RPMI8226 (cell line): ENCODE measurements at places on chromosomes 16 and 17.

- DNase-seq: peak; percentile 83
Measured at GRCh38 chr17:21041741-21042457, 912 bp downstream of the USP22 start.

- no peak for DNase-seq
Measured at GRCh38 chr17:45241328-45242028, 19.8 kb downstream of the FMNL1 start.

DNA sequence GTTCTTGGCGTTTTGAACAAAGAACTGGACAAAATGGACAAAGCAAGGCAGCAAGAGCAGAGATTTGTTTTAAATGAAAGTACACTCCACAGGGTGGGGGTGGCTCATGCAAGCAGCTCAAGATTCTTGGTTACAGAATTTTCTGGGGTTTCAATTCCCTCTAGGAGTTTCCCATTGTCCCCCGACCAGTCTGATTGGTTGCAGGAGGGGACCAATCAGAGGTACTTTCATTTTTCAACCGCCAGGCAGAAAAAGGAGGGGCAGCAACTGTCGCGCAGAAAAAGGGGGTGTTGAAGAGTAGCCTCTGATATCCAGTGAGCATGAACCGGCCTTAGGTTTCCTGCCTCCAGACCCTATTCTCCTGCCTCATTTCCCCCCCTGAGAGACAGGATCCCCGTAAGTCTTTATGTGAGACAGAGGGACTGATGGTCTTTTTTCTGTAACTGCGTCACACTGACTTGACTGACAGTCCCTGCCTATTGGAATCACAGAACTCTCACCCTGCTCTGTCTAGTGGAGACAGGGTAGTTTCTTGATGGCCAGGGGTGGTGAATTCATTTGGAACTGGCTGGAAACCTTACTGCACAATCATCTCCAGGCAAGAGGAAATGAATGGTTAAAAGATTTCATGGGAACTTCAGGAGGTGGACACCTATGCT, 59.4 kb upstream of the ALOX12 start:
- DNase-seq: no peak

DNA sequence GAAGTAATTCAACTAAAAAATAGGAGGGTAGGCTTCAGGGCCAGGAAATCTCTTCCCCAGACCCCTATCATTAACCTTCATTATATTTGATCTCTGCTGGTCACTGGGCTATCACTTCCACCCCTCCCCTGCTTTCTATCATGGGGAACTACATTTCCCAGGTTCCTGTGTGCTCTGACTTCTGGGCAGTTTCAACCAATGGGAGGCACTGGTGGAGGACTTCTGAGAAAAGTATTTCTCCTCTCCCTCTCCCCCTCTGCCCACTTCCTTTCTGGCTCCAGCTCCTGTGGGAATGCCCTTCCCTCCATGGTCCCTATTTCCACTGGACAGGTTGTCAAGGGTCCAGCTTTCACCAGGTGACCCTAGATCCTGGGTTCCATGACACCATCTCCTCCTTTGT, 364.4 kb downstream of the C16orf95 start:
- no peak for DNase-seq

DNA sequence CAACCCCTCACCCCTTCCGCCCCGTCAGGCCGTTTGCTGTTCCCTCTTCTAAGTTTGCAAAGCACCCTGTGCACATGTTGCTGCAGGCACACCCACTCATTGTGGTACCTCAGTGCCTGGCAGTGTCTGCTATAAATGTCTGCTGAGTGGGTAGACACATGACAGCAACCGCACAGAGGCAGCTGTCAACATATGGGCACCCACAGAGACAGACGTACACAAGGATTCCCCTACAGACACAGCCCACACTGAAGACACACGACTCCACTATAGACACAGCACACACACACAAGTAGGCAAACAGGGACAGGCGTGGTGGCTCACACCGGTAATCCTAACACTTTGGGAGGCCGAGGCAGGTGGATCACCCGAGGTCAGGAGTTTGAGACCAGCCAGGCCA, 17.8 kb upstream of the CRK start:
- no peak for DNase-seq

DNA sequence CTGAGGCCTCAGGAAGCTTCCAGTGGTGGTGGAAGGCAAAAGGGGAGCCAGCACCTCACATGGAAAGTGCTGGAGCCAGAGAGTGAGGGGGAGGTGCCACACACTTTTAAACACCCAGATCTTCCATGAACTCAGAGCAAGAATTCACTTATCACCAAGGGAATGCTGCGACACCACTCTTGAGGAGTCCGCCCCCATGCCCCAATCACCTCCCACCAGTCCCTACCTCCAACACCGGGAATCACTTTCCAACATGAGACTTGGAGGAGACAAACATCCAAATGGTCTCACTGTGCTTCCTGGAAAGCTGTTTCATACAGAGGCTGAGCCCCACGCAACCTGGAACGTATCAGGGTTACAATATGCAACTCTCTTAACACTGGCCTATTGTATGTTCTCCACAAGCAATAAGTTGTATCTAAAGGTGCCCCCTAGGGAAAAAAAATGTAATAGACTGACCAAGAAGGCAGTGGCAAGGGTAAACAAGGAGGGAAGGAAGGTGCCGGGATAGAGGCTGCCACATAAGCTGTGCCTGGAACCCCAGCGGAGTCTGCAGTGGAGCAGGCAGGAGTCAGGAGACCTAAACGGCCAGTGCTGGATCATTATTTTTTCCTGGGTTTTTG, 106.7 kb upstream of the FOXF1 start:
- no peak for DNase-seq

DNA sequence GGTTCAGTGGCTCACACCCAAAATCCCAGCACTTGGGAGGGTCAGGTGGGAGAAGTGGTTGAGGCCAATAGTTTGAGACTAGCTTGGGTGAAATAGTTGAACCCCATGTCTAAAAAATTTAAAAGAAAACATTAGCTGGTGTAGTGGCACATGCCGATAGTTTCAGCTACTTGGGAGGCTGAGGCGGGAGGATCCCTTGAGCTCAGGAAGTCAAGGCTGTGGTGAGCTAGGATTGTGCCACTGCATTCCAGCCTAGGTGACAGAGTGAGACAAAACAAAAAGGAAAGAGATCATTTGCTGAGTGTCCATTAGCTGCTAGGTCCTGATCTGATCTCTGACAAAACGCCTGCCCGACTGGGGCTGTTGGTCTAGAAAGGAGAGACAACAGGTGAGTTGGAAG, 14.1 kb upstream of the DBNDD1 start:
- DNase-seq: no peak

GRCh38 chr17:45234641-45235415, 13.1 kb downstream of the FMNL1 start:
- peak; percentile 44 for DNase-seq

DNA sequence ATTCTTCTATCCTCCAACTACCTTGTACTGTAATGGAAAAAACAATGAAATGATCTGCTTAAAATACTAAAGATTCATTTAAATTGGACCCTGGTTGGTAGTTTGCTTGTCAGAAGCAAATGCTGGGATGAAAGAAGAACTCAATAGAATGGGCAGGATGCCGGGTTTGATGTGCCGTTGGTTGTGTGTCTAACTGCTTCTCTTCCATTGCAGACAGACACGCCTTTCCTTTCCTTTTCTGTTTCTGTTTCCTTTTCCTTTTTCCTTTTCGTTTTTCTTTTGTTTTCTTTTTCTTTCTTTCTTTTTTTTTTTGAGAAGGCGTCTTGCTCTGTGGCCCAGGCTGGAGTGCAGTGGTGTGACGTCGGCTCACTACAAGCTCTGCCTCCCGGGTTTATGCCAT, 64.6 kb downstream of the PLCG2 start:
- DNase-seq: no peak

GRCh38 chr16:88815901-88816589, 4.3 kb upstream of the APRT start:
- peak; percentile 69 for DNase-seq

- no peak for DNase-seq
Measured at GRCh38 chr16:1690810-1691209, 12.7 kb downstream of the JPT2 start.

DNA sequence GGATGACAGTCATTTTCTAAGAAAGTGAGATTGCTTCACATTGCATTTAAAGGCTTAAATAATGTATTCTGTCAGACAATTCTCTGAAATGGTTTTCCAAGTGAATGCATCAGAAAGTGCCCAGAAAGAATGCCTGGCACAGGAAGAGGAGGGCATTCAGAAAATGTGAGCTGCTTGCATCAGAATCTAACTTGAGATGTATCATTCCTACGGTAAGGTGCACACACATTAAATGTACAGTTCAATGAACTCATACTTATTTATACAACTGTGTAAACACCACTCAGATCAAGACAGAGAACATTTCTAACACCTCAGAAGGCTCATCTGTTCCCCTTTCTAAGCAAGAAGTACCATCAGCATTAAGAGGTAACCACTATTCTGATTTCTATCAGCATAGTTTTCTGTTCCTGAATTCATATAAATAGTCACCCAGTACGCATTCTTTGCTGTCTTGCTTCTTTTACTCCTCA, 638.0 kb downstream of the MAF start:
- no peak for DNase-seq

DNA sequence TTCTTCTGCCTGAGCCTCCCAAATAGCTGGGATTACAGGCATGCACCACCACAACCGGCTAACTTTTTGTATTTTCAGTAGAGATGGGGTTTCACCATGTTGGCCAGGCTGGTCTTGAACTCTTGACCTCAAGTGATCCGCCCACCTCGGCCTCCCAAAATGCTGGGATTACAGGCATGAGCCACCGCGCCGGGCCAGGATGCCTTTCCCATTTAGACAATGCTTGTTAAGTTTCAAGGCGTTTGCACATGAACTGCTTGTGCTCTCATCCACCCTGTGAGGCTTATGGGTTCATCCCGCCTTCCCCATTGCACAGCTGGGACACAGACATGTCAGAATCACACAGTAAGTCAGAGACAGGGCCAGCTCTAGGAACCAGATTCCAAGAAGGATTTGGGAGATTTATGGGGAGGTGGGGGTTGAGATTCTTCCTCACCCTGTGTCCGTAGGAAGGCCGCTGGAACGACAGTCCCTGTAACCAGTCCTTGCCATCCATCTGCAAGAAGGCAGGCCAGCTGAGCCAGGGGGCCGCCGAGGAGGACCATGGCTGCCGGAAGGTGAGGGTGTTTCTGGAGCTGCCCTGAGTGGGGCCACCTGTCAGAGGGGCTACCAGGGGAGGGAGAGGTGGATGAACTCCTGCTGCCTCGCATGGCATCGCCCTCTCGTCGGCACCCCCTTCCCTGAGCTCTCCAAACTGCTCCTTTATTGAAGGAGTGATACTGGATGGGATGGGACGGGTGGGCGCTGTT, 46.3 kb downstream of the MRC2 start:
- DNase-seq: no peak

GRCh38 chr17:48546137-48546923, 1.4 kb upstream of the HOXB2 start:
- no peak for DNase-seq

DNA sequence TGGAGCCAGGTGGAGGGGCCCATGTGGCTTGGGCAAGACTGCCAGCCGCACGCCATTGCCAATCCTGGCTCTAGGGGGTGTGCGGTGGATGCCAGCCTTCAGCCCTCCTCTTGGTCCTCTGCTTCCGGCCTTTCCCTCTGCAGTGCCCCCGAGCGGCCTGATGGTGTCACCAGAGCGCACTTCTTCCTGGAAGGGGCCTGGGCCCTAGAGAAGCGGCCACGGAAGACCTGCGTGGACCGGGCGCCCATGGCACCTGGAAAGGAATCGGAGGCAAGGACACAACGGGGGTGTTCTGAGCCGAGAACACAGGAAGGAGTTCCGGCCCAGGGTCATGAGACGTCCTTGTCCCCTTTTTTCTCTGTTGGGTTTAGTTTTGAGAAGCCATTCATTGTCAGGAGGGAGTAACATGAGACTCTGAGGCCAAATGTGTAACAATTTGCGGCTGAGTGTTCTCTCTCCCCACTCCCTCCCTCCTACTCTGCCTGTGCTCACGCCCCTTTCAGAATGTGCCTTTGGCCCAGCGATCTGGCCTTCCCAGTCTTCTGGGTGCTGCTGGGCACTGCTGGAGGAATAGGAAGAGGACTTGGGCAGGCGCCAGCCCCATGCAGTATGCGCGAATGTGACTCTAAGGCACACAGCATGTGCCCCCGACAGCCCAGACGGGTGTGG, 92.8 kb downstream of the IRX3 start:
- DNase-seq: peak; percentile 78

DNA sequence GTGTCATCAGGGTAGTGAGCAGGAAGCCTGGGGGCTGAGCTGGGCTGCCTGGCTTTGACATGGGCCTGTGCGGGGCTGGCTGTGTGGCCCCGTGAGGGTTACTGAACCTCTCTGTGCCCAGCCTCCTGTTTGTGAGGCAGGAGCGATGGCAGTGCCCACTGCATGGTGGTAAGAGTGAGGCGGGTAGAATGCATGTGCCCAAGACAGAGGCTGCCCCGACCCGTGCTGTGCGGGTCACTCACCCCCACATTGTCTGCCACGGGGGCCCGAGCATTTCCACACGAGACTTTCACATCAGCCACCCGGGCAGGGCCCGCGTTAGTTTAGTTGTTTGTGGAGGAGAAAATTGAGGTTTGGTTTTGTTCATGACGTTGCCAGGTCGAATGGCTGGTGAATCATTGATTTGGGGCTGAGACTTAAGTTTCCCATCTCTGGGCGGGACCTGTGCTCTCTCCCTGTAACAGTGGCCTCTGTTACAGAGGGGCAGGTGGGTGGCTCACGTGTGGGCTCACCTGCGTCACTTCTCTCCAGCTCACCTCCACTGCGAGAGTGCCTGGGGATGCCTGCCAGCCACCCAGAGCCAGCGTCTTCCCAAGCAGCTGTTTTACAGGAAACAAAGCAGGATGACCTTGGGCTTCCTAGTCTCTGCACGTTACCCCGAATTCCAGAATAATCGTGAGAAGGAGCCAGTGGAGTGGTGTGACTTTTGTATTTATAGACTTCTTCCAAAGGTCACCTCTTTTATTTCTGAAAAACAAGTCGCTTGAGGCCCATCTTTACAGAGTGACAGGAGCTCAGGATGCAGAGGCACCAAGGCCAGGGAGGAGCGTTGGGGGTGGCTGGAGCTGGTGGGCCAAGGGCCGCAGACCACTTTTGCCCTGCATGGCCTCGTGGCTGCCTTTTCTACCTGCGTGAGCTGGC, 150.6 kb downstream of the RPTOR start:
- no peak for DNase-seq

DNA sequence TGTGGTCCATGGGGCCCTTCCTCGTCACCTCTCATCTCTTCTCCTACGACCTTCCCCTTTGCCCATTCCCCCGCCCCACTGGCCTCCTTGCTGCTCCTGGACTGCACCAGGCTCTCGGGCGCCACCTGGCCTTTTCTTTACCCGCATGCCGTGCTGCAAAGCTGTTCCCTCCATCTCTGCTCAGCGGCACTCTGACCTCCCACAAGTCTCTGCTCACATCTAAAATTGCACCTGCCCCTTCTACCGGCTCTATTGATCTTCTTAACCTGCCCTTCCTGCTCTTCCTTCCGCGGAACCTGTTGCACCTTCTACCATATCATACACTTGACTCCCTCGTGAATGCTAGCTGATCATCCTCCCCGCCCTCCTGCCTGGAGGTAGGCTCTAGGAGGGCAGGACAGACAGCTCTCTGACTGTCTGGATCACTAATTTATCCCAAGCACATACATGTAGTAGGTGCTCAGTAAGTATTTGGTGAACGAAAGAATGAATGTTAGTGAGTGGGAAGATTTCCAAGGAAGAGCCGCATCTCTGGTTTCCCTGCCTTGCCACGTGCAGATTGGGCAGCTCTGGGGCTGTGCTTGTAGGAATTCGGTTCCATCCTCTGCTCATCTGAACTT, 17.3 kb downstream of the DNAH17 start:
- DNase-seq: peak; percentile 63
